GDM1 (cell line): ENCODE measurements at places on chromosomes 4 and X.

DNA sequence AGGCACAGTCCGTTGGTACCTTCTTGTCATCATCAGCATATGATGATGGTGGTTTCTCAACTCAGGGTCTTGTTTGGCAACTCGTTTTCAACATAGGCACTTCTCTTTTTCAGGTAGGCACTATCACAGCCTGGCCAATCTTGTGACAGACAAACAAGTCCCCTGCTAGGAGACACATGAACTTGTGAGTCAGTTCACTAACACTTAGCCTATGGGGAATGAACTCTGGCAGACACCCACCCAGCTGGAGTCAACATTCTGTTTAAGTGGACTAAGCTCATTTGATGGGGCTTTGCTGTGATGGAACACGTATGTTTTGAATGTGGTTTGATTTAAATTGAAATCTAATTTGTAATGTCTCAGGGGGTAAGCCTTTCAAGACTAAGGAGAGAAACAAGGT lies 100.7 kb upstream of the MAMLD1 start:
- DNase-seq, result no peak

GRCh38 chr4:110449947-110450346 lies 26.0 kb upstream of the ENPEP start:
- DNase-seq, result no peak

DNA sequence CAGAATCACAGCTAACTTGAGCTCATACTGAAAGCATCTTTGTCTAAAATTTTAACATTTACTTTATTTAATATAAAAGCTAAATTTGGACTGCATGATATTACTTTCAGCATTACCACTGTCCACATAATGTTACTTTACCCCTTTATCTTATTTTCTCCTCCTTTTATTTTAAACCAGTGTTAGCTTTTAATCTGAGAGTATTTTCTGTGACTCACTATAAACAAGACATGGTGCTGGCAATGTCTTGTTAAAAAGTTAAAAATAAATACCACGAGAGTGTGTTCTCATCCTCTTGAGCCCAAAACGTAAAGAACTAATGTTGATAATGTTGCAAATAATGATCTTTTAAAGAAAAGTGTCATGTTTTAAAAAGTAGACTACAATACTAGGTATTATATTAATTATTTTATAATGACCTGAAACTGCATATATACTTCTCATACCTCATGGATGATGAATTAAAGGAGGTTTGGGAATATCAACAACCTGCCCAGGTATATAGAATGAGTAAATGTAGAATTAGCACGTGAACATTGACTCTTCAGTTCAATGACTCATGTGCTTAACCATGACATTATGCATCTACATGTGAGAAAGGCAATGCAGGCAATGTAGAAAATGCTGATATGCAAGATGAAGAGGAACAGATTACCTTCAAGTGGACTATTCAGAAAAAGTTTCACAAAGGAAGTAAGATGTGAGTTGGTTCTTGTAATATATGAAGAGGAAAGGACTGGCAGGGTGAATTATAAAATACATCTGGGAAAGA lies 454.1 kb upstream of the ADGRL3 start:
- no peak for DNase-seq

DNA sequence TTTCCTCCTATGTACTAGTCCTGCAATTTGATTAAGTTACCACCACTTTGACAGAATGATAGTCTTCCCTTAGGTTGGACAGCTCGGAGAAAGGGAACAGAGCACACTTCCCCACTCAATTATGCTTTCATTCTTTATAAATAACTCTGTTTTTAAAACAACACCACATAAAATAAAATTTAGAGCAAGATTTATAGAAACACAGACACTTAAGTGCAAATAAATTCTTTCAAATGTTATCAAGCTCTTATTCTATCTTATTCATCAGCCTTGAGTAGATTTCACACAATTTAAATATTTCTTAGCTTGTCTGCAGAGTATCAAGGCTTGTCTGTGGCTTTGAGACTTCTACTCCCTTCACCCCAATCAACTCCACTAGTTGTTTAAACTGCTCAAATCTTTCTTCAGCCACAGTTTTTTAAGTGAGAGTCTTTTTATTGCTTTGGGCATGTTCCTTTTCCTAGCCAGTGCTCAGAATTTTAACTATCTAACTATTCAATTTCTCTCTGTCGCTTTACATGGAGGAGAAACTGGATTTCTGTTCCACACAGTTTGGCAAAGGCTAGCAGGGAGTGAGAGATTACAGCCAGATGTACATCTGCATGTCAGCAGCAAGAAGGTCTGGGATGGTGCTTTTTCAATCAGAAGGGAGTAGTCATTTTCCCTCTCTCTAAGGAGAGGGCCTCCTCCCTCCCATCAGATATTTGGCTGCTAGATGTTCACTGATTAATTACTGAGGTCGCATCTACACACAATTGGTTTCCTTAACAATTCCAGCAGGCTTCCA lies 53.1 kb upstream of the PLAC1 start:
- DNase-seq, result no peak

DNA sequence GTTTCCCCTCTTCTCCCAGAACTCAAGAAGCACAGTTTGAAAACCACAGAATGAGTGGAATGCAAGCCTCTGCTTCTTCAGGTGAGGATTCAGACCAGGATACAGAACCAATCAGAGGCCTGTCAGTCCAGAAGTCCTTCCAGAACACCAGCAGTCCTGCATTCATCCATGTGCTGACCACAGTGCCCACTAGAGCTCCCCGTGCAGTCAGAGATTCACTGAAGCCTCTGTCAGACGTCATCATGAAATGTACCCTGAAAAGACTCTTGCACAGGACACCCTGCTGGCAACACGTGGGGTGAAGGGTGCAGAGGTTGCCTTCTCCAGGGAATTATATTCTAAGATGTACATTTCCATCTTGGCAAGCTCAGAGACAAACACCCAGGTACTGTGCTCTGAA lies 75.9 kb upstream of the LSM6 start:
- no peak for DNase-seq

GRCh38 chr4:14726877-14727361 lies 275.4 kb upstream of the CPEB2 start:
- no peak for DNase-seq

DNA sequence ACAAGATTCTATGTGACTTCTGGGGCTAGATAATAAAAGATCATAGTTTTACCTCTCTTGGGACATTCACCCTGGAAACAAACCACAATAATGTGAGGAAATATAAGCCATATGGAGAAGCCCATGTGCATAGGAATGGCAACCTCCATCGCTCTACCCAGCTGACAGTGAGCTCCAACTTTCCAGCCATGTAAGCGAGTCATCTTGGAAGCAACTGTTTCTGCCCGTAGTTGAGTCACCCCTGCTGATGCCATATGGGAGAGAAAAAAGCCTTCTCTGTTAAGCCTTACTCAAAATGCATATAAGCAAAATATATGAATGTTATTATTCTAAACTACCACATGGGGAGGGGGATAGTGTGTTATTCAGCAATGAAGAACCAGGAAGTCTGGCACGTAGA lies 31.4 kb upstream of the RELL1 start:
- DNase-seq, result no peak

DNA sequence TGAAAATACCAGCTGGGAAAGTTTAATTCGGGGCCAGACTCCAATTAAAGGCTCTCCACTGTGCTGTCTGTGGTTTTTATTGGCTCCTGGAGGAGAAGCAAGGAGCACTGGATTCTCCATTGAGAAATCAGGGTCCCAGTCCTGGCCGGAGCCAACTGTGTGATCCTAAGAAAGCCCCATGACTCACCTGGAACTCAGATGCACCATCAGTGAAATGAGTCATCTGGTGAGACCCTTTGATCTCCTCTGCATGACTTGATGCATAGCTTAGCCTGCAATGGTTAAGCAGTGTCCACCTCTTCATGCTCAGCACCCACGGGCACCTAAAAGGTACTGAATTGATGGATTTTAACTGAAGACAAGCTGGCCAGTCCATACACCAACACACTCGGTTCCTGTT lies 119.2 kb upstream of the VCX3B start:
- no peak for DNase-seq

GRCh38 chr4:78951862-78952472 lies 12.7 kb upstream of the PAQR3 start:
- DNase-seq, result peak; percentile 6
